ENCODE measurements at places on chromosomes 6 and 20. TPM values are rescaled to one million over a fixed set of nuclear protein-coding genes. Genes with fewer than 3 reads are reported as not detected.

The OOEP gene
- not detected for total RNA-seq

The CD83 gene
- total RNA-seq = 0.53 TPM

The TSHZ2 gene
- not detected for total RNA-seq

The FOXC1 gene
- 28.7 TPM for total RNA-seq

The MEI4 gene
- not detected for total RNA-seq

The NKAPL gene
- total RNA-seq = 0.43 TPM

The RAB32 gene
- 103 TPM for total RNA-seq

The HLA-DOB gene
- not detected for total RNA-seq

All from thoracic aorta endothelial cell (primary cell).